ENCODE measurements at places on chromosomes 2 and 18.
A peak's percentile ranks its signal among the peaks of the same experiment; 100 is the strongest.

- DNase-seq: no peak
Measured at GRCh38 chr2:85787981-85788340, 34.2 kb downstream of the ATOH8 start.

DNA sequence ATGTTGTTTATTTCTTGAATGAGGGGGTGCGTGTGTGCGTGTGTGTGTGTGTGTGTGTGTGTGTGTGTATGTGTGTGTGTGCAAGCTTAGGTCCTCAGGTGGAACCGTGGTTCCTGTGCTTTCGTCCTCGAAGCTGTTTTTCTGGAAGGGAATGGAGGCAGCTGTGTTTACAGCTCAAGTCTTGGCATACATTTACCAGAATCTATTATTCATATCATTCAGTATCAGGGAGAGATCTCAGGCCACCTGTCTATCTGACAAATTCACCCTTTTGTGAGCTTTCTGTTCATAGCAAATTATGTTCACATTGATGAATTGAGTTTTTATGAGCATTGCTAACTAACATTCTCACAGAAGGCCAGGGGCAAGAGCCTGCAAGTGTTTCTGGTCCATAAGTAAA is 550.4 kb downstream of the ARHGAP15 start:
- DNase-seq: no peak

- no peak for DNase-seq
Measured at GRCh38 chr2:137893145-137893544, 71.1 kb upstream of the HNMT start.

- no peak for DNase-seq
Measured at GRCh38 chr2:154688373-154688772, 10.1 kb upstream of the KCNJ3 start.

- peak; percentile 56 for DNase-seq
Measured at GRCh38 chr2:73284296-73285158, at the start of gene FBXO41. Gene FBXO41, minus strand, starts transcription at chr2:73284478. Its CDS starts 14,848 bp downstream, at chr2:73269630.

DNA sequence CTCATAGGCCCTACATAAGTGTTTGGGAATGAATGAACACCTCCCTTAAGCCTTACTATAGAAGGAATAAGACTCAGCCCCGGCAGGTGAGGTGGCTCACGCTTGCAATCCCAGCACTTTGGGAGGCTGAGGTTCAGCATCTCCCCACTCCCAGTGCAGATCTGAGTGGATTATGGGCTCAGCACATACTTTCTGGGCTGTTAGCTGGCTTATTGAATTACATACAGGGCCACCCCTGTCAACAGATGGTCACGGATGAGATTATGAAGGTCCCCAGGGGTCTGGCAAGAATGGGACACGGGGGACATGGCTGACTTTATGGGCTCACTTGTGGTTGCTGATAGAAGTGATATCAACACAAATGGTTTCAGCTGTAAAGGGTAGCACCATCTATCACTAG is 322.3 kb downstream of the TSN start:
- no peak for DNase-seq

- no peak for DNase-seq
Measured at GRCh38 chr18:78912844-78913243, 66.8 kb upstream of the SALL3 start.

DNA sequence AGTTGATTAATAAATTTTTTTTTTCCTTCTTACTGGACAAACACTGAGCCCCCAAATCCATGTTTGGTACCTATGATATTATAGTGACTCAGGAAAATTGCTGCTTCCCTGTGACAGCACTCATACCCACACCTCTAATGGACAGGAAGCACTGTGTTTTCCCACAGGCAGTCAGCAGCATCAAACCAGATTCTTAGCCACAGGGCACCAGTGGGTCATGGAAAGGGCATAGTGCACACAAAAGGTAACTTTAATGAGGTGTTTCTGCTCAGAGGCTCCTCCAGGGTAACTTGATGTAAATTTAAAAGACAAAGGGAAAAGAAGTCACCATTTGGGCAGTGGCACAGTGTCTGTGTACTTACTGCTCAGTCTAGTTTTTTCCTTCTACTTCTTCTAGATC is 34.1 kb downstream of the SERPINB11 start:
- no peak for DNase-seq

All from HEK293T (cell line).